ENCODE measurements at places on chromosomes 1 and 21.
A peak's percentile ranks its signal among the peaks of the same experiment; 100 is the strongest.

DNA sequence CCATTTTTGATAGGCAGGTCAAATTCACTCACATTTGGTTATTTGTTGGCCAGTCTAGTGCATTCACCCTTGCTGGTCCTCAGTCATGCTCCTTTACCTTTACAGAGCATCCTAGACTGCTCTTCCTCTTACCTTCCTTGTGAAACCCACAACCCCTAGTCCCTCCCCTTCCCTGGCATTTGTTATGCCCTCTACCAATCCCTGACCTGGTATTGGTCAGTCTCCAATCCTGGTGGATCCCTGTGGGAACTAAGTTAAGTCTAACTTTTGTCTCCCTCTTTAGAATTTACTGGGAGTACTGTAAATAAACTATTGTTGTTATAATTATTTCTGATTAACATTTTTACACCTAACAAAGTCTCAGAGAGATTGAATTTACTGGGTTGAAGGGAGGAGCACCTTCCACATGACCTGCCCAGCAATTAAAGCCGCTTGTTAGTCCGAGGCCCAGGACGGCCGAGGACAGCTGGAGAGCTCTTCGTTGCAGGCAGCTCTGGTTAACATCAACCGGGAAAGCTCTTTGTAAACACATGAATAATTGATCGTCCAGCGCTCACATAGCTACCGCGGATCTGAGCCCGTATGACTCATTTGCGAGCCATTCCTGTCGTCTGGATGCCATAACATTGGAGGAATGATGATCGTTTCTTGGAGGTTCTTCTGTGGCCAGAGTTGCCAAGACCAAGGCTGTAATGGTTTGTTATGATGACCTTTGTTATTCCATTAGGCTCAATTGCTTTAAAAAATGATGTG is 31.9 kb downstream of the MTARC1 start:
- DNase-seq, result no peak

- no peak for DNase-seq
These were observed 77.9 kb upstream of the RRP15 start for GRCh38 chr1:218207194-218207593.

DNA sequence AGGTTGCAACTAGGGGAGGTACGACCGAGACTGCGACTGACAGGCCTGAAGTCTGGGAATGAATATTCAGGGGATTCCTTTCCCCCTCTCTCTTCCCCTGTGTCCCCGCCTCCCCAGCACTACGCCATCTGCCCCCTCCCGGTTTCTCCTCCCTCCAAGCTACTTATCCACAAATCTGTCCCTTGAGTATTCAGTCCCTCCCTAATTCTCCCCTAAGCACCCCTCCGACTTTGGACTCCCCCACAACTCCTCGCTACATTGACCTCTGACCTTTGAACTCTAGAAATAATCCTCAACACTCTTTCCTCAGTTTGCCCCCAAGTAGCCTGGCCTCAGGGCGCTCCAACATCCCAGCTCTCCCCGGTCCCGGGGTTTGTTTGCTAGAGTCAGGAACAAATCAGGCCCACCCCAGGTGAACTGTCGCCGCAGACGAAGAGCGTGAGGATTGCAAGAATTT is 393 bp downstream of the LYSMD1 start:
- DNase-seq, result no peak

- DNase-seq, result no peak
These were observed 118.5 kb downstream of the EIF4G3 start for GRCh38 chr1:21058035-21058793.

DNA sequence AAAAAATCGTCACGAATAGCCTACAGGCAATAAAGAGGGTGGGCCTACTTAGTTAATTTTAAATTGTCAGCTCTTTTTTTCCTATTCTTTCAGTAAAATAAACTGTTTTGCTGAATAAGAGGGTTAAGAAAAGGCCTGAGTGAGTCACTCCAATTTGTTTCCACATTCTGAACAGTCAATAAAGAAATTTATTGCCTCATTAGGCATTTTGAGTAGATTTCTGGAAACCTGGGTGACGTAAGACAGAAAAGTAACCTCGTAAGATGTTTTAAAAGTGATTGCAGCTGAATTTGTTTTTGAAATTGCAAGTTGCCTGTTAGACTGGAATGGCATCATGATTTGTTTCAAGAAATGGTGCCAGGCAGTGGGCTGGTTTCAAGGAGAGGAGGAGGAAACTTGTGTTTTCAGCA is 439.3 kb downstream of the USP25 start:
- no peak for DNase-seq

GRCh38 chr21:36813052-36813451 is 114.1 kb downstream of the SIM2 start:
- DNase-seq, result no peak

GRCh38 chr1:11031624-11032262 is 15.3 kb downstream of the MASP2 start:
- DNase-seq, result no peak

GRCh38 chr1:29688471-29689365 is 452.4 kb downstream of the PTPRU start:
- DNase-seq, result no peak

DNA sequence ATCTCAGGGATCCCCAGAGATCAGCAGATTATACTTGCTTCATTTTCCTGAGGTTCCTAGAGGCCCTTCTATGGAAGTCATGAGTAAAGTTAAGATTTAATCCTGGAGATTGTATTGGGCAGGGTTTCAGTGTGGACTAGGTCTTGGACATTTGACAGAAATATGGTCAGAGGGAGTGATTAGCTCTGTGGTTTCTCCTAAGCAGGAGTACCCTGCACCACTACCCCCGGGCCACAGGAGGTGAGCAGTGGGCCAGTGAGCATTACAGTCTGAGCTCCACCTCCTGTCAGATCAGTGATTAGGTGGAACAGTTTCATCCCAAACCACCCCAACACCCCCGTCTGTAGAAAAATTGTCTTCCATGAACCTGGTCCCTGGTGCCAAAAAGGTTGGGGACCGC is 43.2 kb downstream of the PHACTR4 start:
- no peak for DNase-seq

DNA sequence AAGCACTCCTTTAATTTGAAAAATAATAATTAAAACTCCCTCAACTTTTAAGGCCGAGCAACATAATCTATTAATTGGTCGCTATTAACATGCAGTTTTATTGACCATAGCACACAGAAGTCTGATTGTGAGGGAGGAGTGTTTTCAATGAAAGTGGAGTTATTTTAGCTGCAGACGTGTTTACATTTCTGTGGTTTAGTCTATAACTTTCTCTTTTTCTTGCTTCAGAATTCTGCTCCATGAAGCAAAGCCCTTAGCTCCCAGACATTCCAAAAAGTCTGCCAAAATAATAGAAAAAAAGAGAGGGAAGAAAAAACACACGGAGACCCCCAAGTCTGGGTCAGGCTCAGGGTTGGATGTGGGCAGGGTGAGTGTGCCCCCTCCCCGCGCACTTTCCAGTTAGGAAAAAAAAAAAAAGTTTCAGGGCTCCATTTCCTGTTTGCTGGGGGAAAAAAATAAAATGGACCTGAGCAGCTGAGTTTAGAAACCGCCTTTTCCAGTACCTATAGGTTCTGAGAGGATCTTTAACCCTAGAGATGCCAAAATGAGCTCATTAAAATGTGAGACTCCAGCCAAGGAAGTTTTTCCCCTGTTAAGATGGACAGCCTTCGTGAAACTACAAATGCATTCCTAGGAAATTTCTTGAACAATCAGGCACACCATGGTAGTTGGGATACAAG is 143.7 kb upstream of the ETS2 start:
- peak; percentile 7 for DNase-seq

GRCh38 chr21:38857152-38857825 is 51.6 kb downstream of the ETS2 start:
- DNase-seq, result no peak

DNA sequence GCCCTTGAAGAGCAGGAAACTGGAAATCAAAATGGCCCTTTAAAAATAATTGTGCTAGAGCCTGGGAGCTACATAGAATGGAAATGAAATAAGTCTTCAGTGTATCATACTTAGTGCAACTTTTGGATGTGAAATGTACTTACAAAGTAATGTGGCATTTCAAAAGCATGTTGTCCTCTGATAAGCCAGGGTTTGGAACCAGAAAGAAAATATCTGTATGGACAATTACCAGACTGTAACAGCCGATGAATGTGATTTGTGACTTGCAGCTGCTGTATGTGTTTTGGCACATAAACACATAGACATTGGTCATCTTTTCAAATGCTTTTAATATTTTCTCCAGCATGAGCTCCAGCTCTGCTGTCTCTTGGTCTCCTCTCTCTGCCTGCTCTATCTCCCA is 546.4 kb downstream of the OMA1 start:
- DNase-seq, result no peak

DNA sequence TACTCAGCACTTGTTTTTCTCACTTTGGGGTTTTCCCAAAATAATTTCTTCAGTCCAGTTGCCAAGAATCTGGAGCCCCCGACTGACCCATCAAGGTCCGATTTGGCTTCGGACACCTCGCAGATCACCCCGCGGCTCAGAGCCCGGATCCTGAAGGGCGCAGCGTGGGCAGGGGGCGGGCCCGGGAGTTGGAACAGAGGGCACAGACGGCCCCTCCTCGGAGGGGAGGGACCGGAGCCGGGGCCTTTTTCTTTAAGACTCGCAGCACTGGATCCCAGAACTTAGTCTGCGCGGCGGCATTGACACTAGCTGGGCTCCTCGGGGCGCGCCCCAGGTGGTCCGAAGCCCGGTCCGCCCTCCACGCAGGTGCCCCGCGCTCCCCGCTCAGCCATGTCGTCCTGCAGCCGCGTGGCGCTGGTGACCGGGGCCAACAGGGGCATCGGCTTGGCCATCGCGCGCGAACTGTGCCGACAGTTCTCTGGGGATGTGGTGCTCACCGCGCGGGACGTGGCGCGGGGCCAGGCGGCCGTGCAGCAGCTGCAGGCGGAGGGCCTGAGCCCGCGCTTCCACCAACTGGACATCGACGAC is at the start of gene CBR3:
Gene CBR3 (plus strand): TSS at position 277 of the 588 bp plus-strand sequence. CDS start 114 bp downstream, at position 391.
- DNase-seq, result no peak

GRCh38 chr1:119733754-119734153 is 22.0 kb downstream of the PHGDH start:
- no peak for DNase-seq

DNA sequence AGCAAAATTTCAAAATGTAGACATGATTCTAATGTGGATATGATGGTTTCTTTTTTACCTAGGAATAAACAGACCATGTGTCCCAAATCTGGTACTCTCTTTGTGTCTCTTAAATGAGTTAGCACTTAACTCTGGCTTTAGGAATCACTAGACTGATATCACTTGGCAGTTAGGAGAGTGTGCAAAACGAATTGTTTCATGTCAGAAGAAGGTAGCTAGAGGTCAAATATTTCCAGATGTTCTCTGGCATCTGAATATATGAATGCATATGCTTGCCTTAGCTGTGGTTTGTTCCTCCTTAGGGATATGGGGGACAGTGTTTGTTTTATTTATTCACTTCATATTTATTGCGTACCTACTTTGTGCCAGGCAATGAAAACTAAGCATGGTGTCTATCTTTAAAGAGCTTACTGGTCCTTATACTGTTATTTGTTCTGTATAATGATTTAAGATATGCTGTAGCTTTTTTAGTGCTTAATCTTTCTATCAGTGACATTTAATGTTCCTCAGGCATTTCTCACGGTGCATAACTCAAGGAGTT is 65.2 kb downstream of the LRRC8C start:
- no peak for DNase-seq

DNA sequence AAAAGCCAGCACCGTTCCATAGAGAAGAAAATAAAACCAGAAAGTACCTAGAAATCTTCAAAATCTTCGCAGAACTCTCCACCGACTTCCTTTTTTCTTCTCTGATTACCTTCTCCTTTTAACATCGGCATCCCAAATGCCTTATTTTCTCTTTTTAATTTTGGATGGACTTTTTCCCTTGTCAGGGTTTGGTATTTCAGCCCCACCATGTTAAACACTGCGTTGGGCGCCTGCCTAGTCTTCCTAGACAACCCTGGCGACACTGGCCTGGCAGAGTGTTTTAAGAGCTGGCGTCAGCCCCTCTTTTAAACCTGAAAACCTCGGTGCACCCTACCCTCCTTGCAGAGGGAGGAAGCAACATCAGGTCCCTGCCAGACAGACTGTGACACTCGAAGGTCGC is 66.0 kb upstream of the EFHD2 start:
- DNase-seq, result no peak

GRCh38 chr1:1429671-1430073 is 5.8 kb upstream of the VWA1 start:
- no peak for DNase-seq

DNA sequence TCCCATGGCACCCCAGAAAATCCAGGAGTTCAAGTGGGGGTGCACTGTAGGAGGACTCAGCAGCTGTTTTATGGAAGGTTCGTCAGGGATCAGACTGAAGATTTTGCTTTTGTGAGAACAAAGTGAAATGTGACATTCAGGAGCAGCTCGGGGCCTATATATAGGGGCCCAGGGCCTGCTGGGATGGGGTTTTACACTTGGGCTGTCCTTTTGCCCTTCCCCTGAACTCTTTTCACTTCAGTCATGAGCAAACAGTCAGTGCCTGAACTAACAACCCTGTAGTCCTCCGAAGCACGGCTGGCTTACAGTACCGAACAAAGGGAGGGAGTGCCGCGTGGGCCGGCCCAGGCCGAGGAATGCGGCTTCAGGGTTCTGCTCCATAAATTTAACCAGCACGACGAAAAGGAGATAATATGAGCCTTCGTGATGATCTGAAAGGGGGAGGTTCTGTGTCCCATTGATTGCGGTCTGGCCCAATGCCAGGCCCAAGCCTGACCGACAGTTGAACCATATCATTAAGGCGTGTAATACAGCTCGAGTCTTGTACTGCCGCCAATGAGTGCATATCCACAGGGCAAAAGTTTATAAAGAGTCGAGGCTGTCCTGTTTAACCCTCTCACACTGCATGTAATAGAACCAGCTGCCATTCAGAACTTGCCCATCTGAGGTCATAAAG is 139.9 kb downstream of the DHRS3 start:
- peak; percentile 78 for DNase-seq

- DNase-seq, result peak; percentile 51
These were observed 2154.7 kb downstream of the MRPL39 start for GRCh38 chr21:23452384-23453083.

DNA sequence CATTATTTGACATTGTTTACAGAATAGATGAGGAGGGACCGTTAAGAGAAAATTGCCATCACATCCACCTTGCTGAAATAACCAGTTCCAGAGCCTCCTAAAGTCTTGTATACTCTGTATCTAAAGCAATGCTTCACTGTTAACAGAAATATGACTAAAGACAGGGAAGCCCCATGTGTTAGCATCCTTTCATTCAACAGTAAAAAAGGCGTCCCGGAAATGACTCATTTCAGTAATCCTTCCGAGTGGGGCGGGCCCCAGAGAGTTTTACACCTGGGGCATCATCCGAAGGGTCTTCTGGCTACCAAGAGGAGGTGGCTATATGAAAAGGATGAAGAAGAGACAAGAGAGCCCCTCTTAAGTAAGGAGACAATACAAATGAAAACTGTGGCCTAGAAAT is 227.2 kb downstream of the SLC45A1 start:
- DNase-seq, result no peak

DNA sequence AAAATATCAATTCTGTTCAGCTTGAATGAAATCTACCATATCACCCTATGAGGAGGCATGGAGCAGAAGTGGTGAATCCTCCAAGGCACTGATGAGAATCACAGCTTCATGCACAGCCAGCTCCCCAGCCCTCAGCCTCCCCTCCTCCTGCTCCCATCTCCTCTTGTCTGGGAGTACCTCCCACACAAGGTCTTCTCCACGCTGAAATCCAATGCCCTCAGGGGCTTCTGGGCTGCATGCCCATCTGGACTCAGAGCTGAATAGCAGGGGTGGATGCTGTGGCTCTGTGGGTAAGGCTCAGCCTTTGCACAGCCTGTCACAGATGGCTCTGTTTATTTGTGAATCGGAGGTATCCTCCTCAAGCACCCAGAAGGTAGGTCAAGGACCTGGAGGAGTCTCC is 48.6 kb downstream of the KCNC4 start:
- no peak for DNase-seq

- DNase-seq, result peak; percentile 88
These were observed at the start of gene ZBTB37 for GRCh38 chr1:173868266-173869020. Gene ZBTB37, plus strand, starts transcription at chr1:173868380. Its CDS starts 1,846 bp downstream, at chr1:173870226.
